ENCODE measurements at places on chromosomes 3 and 15. TPM values are rescaled to one million over a fixed set of nuclear protein-coding genes. Genes with fewer than 3 reads are reported as not detected.

Gene SYNPR
- not detected for total RNA-seq

Gene PRTG
- 3.5 TPM for total RNA-seq

Gene WDR93
- total RNA-seq = 0.47 TPM

Gene NANOGP8
- total RNA-seq = 0.75 TPM

Gene CACNA2D2
- total RNA-seq = not detected

DNA sequence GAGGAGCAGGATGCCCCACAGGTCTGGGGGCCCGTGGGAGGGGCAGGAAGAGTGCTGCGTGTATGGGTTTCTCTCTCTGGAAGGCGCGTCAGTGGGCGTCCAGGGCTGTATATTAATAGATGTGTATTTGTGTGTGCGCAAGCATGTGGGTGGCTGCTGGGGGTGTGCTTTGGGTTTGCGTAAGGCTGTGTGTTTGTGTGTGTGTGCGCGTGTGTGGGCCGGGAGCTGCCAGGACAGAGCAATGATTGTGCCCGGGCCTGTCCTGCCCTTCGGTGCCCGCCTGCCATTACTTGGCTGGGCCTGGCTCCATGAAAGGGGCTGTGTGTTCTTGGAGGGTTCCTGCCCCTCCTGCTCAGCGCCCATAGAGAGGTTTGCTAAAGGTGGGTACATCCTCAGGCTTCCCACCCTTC lies 16.3 kb downstream of the CSPG4 start:
- peak; percentile 61 for DNase-seq

DNA sequence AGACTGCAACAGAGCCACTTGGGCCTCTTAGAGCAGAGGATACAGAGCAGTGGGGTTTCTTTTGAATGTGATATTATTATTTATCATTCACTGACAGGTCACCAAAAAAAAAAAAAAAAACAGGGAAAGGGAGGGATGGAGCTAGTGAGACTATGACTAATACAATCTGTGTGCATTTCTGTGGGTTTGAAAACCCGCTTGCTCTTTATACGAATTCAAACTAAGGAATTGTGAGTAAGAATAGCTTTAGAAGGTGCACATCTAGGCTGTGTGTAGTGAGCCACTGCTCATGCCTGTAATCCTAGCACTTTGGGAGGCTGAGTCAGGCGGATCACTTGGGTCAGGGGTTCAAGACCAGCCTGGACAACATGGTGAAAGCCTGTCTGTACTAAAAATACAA lies 186.6 kb upstream of the MANF start:
- DNase-seq = no peak

DNA sequence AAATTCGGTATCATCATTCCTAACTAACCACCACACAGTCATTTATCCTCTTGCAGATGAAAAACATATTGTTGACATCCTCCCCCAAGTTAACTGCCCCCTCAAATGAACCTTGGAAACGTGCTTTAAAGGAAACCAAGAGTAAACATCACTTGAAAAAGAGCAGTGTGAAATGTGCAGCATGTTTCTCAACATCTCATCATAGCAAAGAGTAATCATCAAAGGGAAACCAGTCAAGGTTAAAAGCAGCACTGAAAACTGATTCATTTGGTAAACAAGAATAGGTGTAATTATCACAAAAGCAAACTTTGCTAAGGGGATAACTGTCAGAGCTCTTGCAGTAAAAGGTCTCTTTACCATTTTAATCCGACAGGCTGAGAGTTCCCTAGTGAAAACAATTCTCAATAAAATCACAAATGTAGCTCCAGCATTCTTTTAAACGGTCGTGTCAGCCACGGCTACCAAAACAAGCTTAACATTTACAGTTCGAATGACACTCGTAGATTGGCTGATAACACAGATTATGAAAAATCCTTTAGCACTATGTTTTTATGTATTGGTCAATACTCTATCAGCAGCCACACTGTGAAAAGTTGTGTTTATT lies 461.0 kb downstream of the GBE1 start:
- no peak for DNase-seq

GRCh38 chr15:76844096-76844495 lies 61.0 kb downstream of the SCAPER start:
- DNase-seq = peak; percentile 22

- DNase-seq = peak; percentile 35
These were observed 440 bp downstream of the PRTG start for GRCh38 chr15:55742498-55742926.

- DNase-seq = no peak
These were observed 99.0 kb upstream of the KCNMB2 start for GRCh38 chr3:178437236-178437635.
